Right hindlimb (tissue), 1 donor: ENCODE measurements at places on chromosomes 16 and 17.
A peak's percentile ranks its signal among the peaks of the same experiment; 100 is the strongest.

GRCh38 chr16:81198635-81199034 is 39.9 kb upstream of the BCO1 start:
- DNase-seq = no peak

- DNase-seq = no peak
Measured at GRCh38 chr16:24478401-24478800, 61.0 kb upstream of the RBBP6 start.

DNA sequence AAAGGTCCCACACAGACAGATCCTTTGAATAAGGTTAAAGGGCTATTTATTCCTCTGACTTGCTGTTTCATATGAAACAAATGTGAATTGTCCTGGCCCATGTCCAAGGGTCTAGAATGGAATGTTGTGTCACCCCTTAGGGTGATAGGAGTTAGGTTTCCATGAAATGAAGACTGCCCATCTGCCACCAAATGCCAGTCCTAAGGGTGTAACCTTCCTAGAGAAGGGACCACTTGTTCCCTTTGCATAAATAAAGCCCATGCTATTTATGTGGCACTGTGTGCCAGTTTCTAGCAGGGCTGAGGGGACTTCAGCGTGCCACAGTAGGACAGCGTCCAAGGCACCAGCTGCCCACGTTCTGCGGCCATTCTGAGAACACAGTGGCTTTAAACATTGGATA is 171.3 kb downstream of the ABCA8 start:
- DNase-seq = no peak

GRCh38 chr16:73032541-73033270 is 15.2 kb downstream of the ZFHX3 start:
- no peak for DNase-seq

- no peak for DNase-seq
Measured at GRCh38 chr16:80317599-80318037, 223.2 kb upstream of the DYNLRB2 start.

- peak; percentile 43 for DNase-seq
Measured at GRCh38 chr16:46743232-46743719, 4.9 kb downstream of the MYLK3 start.

- no peak for DNase-seq
Measured at GRCh38 chr17:965311-965989, 14.1 kb downstream of the NXN start.

- DNase-seq = no peak
Measured at GRCh38 chr17:80779336-80779735, 212.3 kb upstream of the CHMP6 start.

- DNase-seq = no peak
Measured at GRCh38 chr17:74427763-74428153, 4.1 kb upstream of the GPRC5C start.

DNA sequence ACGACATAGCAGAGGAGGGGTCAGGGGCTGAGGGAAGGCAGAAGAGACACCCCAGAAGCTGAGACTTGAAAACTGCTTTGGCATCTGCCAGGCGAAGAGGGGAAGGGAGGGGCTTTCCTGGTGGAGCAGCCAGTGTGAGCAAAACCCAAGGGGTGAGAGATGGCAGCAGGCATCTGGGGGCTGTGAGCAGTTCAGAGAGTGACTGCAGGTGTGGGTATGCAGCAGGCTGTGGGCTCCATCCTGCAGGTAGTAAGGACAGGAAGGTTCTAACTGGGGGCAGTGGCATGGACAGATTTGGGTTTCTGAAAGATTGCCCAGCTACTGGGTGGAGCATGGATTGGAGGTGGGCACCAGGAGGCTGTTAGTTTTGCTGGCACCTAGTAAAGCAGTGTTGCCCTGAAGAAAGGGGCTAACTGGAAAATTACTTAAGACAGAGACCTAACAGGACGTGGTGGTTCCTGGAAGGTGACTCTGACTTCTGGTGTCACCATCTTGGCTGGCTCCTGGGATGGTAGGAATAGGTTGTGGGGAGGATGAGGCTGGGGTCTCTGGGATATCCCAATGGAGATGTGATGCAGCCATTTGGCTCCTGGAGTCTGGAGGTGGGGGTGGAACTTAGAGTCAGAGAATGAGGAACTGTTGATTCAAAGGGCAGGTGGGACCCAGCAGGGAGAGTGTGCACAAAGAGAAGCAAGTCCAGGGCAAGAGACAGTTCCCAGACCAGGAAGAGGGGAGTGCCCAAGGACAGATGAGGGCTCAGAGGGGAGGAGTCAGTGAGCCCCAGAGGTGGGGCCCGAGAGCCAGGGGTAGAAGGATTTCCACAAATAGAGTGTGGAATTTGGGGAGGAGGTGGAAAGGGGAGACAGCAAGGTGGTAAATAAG is 11.2 kb downstream of the BCL7C start:
- DNase-seq = no peak

GRCh38 chr17:65093930-65094329 is 37.4 kb upstream of the GNA13 start:
- DNase-seq = no peak

DNA sequence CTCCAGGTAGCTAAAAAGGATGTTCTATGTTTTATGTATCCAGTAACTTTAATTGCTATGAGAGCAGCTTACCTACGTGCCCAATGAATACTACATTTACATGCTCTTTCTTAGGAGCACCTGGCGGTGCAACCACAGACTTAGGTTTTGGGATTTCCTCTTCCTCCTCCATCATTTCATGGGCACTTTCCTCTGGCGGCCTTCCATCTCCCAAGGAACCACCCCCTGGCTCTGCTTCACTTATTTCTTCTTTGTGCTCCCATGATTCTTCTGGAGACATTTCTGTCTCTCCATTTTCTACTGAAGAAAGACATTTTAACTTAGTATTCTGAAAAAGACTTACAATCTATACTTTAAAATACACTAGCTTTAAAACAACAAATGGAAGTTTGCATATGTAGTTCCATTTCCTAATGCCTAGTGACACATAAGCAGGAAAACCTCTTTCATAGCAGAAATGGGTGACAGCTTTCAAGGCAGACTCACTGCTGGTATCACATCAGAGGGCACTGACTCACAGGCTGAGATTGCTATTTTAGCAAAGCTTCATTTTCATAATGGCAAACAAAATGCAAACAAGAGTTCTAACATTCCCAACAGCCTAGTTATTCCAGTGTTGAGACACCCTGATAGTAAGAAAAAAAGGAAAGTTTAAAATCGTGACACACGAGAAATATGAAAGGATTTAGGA is 19.1 kb downstream of the GSPT1 start:
- no peak for DNase-seq

- no peak for DNase-seq
Measured at GRCh38 chr17:6420173-6420641, 14.7 kb downstream of the AIPL1 start.

GRCh38 chr16:50411034-50411433 is 42.2 kb upstream of the BRD7 start:
- no peak for DNase-seq

- no peak for DNase-seq
Measured at GRCh38 chr17:57338257-57338914, 82.1 kb downstream of the MSI2 start.

DNA sequence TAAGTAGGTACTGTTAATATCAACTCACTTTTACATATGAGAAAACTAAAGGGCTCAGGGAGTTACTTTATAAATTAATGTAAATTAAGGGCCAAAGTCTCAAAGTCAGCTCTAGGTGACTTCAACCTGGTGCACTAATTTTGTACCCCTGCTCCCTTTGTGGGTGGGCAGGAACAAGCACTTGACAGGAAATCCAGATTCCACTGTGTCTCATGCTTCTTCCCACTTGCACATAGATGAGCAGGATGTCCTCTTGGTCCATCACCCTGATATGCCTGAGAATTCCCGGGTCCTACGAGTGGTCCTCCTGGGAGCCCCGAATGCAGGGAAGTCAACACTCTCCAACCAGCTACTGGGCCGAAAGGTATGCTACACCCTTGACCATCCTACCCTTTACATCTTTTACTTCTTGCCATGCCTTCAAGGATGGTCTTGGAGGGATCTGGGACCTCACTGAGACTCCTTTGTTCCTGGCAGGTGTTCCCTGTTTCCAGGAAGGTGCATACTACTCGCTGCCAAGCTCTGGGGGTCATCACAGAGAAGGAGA is 1.3 kb downstream of the ERAL1 start:
- no peak for DNase-seq

- no peak for DNase-seq
Measured at GRCh38 chr17:69552986-69553667, 138.6 kb downstream of the MAP2K6 start.

GRCh38 chr17:13792314-13792713 is 190.6 kb upstream of the HS3ST3A1 start:
- DNase-seq = no peak

GRCh38 chr17:62091804-62092203 is 26.7 kb upstream of the MED13 start:
- DNase-seq = no peak

DNA sequence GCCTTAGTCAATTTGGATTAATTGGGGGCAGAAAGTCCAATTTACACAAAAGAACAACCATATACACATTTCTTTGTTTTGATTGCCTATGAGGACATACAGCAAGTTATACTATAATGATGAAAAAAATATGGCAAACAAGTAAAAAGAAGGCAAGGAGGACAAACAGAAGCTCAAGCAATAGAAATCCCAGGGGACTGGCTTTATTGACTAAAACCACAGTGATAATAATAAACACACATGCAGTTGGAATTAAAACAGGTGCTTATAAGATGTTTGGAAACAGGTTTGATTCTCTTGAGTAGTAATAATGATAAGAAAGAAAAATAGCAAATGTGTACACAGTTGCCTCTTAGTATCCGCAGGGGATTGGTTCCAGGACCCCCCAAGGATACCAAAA is 176.4 kb downstream of the SHISA9 start:
- DNase-seq = no peak

GRCh38 chr17:73257516-73257915 is 4.2 kb downstream of the CPSF4L start:
- DNase-seq = no peak

- peak; percentile 26 for DNase-seq
Measured at GRCh38 chr17:45740553-45741330, 43.4 kb upstream of the CRHR1 start.

- DNase-seq = no peak
Measured at GRCh38 chr17:39166437-39167335, 725 bp upstream of the ARL5C start.

DNA sequence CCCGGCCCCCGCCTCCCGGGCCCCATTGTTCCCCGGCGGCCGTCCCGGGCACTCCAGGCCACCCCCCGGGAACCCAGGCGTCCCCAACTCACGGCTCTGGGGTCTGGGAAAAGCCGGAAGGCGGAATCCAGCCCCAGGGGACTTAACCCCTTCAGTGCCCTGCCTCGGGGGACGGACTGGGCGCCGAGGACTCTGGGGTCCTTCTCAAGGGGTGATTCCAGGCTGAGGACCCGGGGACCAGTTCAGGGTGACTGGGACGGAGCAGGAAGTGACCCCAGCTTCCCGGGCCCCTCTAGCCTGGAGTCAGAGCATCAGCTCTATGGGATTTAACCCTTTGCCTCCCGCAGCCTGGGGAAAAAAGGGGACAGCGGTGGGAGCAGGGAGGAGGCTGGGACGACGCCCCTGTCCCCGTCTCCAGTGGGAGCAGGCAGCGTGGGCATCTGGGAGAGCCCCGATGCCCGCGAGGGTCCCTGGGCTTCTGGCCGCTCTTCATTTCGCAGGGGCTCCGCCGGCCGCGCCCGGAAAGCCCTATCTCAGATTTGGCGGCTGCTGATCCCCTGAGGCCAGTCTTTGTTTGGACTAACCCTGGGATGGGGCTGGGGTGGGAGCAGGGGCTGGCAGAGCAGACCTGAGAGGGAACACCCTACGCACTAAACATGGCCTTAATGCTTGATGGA is at the start of gene ZNF629:
Gene ZNF629, minus strand, starts transcription at position 270 of the 677 bp plus-strand sequence. CDS start 2,723 bp downstream, outside the sequence.
- peak; percentile 84 for DNase-seq

DNA sequence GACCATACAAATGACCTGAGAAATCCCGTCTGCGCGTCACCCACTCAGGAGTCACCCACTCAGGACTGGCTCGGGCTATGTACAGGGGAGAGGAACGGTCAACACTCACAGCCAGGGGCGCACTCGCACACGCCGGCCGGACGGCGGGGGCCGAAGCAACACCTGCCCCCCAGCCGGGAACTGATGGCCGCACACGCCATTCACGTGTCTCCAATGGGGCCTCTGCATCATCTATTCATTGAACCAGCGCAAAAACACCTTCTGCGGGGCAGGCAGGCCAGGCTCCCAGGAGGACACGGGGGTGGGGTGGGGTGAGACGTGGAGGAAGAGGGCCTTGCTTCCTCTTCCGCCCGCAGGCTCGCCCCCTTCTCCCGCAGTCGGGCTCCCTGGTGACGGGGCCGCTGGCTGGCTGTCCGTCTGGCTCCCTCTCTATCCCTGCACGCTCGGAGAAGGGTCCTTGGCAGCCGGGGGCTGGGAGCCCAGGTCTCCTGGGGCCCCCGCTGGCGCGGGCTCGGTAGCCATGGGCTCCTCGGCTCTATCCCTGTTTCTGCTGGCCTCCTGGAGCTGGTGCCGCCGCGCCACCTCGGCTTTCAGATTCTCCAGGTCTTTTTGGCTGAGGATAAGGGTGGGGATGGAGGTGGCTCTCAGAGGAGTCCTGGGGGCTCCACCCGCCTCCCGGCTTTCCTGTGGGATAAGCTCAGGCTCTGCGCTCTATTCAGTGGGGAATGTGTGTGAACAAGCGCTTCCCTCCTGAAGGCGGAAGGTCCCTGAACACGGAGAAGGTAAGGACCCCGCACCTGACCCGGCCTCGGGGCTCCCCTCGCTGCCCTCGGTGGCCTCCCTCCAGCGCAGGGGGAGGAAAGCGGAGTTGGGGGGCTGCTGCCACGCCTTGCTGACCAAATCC is 21.1 kb downstream of the CLUH start:
- no peak for DNase-seq

DNA sequence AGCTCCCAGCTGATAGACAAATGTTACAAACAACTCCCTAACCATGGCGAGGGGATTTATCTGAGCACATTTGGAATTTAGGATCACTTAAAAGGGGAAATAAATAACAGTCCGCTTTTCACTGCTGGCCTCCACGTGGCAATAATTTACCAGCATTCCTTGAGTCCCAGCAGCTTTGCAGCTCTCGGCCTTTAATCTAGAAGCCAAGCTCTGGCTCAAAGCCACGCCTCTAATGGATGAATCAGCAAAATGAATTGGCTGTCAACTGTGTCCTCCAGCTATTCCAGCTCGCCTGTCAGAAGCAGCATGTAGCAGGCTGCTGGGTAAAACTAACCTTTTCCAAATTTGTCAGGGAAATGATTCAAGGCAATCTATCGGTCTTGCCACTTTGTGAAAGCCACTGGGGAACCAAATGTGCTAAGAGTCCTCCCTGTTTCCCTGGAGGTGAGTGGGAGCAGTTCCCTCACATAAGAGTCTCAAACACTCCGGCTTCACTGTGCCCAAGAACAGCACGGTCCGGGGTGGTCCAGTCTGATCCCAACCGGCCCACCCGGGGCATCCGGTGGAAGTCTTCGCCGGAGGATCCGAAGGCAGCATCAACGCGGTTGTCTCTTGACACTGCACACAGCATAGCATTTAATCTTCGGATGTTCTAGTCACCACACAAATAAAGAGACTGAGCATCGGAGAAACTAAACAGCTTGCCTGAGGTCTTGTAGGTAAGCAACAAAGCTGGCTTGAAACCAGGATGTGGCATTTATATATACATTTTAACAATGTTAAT is 143.3 kb downstream of the PARN start:
- peak; percentile 81 for DNase-seq

- no peak for DNase-seq
Measured at GRCh38 chr17:63626551-63627180, 4.4 kb downstream of the MAP3K3 start.
